Psoas muscle (tissue), 8 donors: ENCODE measurements at places on chromosomes 16 and 17. TPM values are rescaled to one million over a fixed set of nuclear protein-coding genes. Genes with fewer than 3 reads are reported as not detected.

- H3K4me3 ChIP-seq = no peak overlapping the region
- H3K36me3 ChIP-seq = no peaks in the 10 kb centered on the region
- no peaks in the 10 kb centered on the region for H3K27me3 ChIP-seq
- peak; percentile 85 for DNase-seq
Observed at GRCh38 chr16:50696575-50697420, 3.4 kb downstream of the NOD2 start.

Gene SOCS3
- total RNA-seq = 29.8 TPM

Gene BTBD17
- total RNA-seq = not detected

Gene KRT28
- total RNA-seq = not detected

Gene MT4
- not detected for total RNA-seq

DNA sequence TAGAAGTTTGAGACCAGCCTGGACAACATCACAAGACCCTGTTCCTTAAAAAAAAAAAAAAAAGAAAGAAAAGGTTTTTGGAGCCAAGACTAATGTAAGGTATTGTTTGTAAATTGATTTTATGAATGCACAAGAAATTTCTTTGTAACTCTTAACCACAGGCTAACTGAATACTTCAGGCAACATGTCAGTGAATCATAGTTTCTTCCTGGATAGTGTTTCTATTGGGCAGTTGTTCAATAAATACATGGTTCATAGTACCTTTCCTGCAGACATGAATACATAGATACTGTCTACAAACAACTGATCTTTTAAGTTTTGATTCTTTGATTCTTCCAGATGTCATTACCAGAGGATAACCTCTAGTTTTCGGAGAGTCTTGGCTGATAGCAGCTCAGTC, 11.6 kb downstream of the DDX42 start:
- DNase-seq = no peak
- H3K4me3 ChIP-seq = no peak overlapping the region
- H3K27ac ChIP-seq = peak overlapping the region; percentile 46
- H3K27me3 ChIP-seq = no peaks in the 10 kb centered on the region
- peaks cover 24% of the 10 kb centered on the region for H3K4me1 ChIP-seq
